Stimulated activated CD4-positive, alpha-beta T cell treated with anti-CD3 and anti-CD28 coated beads, Interleukin-1b, Interleukin-23, amount 100 ng/mL, for 1 hour (primary cell): ENCODE measurements at places on chromosomes 3 and 15.

DNA sequence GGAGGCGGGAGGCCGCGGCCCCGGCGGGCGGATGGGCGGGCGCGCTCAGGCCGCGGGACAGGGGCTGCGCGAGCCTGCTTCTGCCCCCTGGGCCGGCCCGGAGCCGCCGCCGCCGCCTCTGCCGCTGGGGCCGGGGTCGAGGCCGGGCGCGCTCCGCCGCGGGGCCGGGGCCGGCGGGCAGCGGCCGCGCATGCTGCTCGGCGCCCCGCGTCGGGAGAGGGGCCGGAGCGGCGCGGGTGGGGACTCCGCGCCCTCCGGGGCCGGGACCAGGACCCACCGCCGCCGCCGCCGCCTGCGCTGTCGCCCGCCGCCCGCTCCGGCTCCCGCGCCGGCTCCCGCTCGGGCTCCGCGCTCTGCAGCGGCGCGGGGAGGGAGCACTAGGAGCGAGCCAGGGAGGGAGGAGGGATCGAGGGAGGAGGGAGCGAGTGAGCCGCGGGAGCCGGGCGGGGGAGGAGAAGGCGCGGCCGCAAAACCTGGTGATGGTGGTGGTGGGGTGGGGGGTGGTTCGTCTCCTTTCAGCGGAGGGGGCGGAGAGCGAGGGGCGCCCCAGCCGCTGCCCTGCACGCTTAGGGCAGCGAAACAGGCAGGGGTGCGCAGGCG lies at the start of gene LINGO1:
LINGO1 (minus strand) TSS at position 379 of the 600 bp plus-strand sequence. CDS start 597 bp downstream, outside the sequence.
- no peak for DNase-seq

GRCh38 chr15:85518979-85519761 lies 138.8 kb downstream of the AKAP13 start:
- no peak for DNase-seq

GRCh38 chr3:170751899-170752293 lies 118.1 kb downstream of the RPL22L1 start:
- no peak for DNase-seq

GRCh38 chr3:54212723-54213122 lies 90.4 kb downstream of the CACNA2D3 start:
- no peak for DNase-seq

DNA sequence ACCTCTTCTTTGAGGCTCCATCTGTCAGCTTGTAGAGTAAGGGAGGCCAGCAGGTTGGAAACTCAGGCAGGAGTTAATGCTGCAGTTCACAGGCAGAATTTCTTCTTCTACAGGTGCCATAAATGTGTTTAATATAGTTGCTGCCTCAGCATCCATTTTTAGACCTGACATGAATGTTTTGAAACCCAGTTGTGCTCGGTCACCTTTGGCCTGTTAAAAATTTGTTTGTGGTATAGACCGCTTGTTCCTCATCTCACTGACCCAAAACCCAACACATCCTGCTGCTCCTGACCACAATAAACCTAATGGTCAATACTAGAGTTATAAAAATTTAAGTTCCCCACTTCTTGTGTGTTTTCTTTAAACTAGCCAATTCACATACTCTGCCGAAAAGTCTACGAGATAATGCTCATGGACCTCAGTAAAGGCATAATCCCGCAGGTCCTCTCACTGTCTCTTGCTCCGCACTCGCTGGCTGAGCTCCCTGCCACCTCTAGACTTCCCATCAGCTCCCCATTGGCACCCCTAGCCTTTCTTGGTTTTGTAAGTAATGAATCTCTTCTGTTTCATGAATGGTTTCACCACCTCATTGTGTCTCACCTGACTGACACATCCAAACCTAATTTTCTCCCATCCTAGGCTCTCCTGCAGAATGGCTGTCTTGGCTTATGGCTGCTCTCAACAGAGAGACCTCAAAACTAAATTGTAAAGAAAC lies 138.5 kb upstream of the STRIT1 start:
- no peak for DNase-seq

GRCh38 chr15:30990446-30991254 lies 778 bp downstream of the MTMR10 start:
- DNase-seq = no peak

DNA sequence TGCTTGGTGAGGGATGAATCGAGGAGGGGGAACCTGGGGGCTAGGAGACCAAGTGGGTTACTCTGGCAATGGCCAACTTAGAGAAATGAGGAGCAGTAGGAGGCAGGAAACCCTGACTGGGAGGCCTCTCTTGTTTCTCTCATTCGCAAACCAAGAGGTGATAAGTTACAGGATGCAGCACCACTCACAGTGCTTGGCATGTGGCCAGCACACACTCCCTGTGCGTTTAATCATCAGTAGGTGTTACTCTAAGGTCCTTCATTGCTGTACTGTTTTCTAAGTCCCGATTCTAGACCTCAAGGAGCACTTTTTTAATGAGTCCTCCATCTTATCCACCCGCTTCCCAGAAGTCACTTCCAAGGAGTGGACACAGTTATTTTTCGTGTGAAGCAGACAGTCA lies 314.1 kb upstream of the TRIM42 start:
- no peak for DNase-seq

- no peak for DNase-seq
Measured at GRCh38 chr3:13179181-13179580, 106.0 kb upstream of the IQSEC1 start.

DNA sequence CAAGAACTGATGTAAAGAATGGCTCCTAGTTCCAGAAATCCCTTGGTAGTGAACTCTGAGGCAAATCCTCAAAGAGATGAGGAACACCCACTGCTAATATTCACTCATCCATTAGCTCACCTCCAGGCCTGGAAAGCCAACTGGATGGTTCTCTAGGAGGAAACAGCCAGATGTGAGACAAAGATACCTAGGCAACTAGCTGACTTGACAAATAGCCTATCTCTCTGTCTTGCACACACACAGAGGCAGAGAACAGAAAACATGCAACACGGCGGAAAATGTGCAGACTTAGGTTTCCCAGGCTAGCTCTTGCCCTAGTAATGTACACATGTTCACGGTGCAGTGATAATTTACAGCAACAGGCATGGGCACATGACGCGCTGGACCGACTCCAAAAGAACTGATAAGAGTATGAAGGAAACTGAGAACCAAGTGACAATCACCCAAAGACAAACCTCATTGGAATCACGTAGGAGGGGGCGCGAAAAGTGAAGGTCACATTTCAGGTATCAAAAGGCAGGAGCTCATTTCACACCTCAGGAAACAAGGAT lies 318.1 kb downstream of the FOXP1 start:
- no peak for DNase-seq

DNA sequence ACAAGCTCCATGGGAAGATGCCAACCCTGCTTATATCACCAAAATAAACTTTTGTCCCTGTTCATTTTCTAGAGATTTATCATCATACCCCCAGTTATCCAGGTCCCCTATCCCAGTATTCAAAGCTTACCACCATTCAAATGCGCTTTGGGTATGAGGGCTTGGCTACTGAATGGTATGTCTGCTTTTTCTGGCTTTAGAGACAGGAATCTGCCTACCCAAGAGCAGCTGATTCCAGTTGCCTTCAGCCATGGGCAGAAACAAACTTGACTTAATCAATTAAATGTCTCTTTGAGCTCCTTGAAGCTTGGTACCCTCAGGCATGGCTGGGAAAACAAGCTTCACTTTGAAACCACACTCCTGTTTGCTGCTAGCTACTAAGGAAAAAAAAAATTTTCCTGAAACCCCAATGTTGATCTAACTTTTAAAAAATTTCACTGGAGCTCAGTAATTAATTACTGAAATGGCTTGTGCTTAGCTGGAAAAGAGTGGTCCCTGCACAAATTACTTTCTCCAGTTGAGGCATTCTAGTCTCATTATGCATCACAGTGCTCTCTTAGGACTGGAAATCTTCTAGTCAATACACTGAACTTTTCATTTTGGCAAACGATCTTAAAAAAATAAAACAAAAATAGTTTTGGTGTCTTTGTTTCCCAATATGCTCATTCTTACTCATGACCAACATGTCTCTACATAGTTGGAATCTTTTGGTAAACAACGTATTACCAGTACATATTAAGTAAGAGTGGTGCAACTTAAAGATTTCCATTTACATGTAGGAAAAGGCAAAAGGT lies 242.8 kb downstream of the DTWD1 start:
- DNase-seq = no peak

- DNase-seq = no peak
Measured at GRCh38 chr3:191143224-191143623, 55.8 kb upstream of the OSTN start.

DNA sequence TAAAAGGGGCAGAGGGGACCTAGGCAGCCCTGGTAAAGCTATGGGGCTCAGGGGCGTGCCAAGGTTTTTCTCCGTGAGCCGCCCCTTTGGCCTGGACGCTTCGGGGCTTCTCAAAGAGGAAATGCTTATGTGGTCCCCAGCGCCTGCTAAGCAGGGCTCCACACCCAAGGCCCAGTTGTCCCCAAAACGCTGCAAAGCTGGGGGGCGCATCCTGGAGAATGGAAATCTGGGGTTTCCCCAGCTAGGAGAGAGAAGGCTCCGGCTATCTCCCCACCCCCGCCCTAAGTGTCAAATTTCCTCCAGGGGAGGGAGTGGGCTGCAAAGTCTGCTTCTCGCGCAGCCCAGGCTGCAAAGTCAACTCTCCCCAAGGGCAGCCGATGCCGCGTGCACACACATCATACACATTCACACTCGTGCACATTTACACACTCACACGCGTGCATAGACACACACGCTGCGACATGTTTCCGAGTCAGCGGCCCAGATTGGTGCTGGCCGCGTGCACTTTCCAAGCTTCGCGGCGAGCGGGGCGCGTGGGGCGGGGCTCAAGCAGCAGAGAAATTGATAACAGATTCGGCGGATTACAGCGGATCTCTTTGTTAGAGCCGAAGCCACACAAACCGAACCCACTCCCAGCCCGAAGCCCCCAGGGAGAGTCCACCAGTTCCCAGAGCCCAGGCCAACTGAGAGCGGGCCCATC lies 4.5 kb downstream of the WNT5A start:
- no peak for DNase-seq

DNA sequence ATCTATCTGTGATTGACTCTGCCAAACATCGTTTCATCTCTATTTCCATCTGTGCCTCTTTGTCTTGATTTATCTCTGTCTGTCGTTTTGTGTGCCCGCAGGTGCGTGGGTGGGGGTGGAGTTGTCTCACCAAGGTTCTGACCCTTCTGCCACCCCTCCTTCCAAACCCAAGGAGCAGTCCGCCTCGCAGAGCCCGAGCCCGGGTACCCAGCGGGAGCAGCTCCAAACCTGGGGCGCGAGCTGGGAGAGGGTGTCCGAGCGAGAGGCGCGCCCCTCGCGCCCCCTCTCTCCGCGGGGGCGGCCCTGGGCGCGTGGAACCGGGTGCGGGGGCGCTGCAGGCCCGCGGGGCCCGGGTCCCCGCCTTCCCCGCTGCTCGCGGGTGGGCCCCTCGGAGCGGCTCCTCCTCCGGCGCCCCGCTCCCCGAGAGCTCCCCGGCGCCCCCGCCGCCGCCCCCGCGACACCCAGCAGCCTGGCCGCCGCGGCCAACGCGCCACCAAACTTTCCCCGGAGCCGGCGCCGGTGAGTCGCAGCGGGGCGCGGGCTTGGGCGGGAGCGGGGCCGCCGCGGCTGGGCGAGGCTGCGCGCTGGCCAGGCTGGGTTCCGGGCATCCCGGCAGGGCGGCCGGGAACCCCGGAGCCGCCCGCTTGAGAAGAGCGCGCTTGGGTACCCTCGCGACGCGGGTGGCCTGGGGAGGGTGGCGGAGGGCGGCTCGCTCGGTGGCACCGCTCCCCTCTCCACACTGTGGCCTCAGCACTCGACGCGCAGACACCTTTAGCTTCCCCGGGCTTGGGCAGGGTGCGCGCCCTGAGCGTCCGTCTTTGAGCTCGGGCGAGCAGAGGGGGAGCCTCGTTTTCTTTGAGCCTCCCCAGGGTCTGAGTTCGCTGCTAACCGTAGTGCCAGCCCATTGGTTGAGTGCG lies at the start of gene HRH1:
HRH1 (plus strand) TSS at position 458 of the 917 bp plus-strand sequence. CDS start 104,545 bp downstream, outside the sequence.
- DNase-seq = no peak
